ENCODE measurements at places on chromosomes 12 and 14. TPM values are rescaled to one million over a fixed set of nuclear protein-coding genes. Genes with fewer than 3 reads are reported as not detected.

The MEG3 gene
- total RNA-seq = 25.7 TPM

The LBHD2 gene
- not detected for total RNA-seq

The MYO1A gene
- total RNA-seq = 0.35 TPM

The FAM222A gene
- 10.6 TPM for total RNA-seq

The BEGAIN gene
- 2.3 TPM for total RNA-seq

The CLEC2A gene
- total RNA-seq = not detected

The PTPN11 gene
- total RNA-seq = 94.4 TPM

The GPR137C gene
- total RNA-seq = 0.56 TPM

The ITGA7 gene
- 674 TPM for total RNA-seq

The CEP83 gene
- 26.5 TPM for total RNA-seq

The HDAC7 gene
- total RNA-seq = 49.7 TPM

The EFS gene
- total RNA-seq = 10.1 TPM

All from right cardiac atrium (tissue), 5 donors.